Sigmoid colon (tissue), 7 donors: ENCODE measurements at places on chromosomes 16 and 17.
A peak's percentile ranks its signal among the peaks of the same experiment; 100 is the strongest.

- DNase-seq, result no peak
These were observed 587.3 kb upstream of the CDH5 start for GRCh38 chr16:65779201-65779600.

DNA sequence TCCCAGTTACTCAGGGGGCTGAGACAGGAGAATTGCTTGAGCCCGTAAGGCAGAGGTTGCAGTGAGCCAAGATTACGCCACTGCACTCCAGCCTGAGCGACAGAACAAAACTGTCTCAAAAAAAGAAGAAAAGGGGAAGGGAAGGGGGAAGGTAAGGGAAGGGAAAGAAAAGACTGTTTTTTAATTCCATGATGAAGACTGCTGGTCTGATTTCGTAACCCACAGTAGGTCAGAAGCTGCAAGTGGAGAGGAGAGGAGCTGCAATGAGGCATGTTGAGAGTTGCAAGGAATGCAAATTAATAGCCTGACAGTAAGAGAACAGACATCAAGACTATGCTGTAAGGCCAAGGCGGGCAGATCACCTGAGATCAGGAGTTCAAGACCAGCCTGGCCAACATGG lies 33.3 kb downstream of the HELZ start:
- no peak for DNase-seq

DNA sequence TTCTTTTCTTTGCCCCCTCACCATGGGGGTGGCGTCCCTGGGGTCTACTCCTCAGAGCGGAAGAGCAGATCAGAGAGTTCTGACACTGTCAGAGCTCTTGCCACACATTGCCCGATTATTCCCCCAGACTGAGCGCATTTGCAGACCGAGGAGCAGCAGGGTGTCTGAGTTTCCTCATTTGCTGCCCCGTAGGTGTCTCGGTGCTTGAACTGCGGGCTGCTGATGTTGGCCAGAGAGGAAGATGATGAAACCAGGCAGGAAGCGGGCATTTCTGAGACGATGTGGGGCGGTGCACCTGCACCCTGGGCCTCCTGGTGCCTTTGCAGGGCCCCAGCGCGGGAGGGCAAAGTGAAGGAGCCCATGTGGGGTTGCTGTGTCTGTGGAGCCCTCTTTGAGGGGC lies 55.2 kb downstream of the ARSG start:
- no peak for DNase-seq

- no peak for DNase-seq
These were observed 46.7 kb downstream of the MAP2K6 start for GRCh38 chr17:69460963-69461922.

DNA sequence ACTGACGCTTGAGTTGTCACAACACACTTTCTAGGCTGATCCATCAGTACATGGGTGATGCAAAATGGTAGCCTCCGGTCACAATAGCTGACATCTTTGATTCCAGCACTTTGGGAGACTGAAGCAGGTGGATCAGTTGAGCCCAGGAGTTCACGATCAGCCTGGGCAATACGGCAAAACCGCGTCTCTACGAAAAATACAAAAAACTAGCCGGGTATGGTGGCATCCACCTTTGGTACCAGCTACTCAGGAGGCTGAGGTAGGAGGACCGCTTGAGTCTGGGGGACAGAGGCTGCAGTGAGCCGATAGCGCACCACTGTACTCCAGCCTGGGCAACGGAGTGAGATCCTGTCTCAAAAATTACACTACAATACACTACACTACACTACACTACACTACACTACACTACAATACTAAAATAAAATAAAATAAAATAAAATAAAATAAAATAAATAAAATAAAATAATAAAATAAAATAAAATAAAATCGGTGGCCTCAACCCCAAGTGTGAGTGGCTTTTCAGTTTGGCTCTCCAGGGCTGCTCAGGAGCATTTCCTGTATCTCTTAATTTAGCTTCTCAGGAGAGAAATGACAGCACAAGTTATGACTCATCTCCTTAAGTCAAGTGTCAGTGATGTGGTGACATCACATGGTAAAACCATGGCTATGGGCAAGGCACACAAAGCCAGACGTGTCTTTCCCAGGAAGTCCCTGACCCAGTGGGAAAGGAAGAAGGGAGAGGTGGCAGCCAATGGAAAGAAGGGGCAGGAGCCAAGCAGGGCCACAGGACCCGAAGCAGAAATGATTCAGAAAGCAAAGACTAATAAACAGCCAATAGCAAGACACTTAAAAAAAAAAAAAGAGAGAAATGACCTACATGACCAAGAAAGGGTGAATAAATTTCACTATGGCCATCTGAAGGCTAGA lies 75.3 kb upstream of the TBC1D3K start:
- no peak for DNase-seq

DNA sequence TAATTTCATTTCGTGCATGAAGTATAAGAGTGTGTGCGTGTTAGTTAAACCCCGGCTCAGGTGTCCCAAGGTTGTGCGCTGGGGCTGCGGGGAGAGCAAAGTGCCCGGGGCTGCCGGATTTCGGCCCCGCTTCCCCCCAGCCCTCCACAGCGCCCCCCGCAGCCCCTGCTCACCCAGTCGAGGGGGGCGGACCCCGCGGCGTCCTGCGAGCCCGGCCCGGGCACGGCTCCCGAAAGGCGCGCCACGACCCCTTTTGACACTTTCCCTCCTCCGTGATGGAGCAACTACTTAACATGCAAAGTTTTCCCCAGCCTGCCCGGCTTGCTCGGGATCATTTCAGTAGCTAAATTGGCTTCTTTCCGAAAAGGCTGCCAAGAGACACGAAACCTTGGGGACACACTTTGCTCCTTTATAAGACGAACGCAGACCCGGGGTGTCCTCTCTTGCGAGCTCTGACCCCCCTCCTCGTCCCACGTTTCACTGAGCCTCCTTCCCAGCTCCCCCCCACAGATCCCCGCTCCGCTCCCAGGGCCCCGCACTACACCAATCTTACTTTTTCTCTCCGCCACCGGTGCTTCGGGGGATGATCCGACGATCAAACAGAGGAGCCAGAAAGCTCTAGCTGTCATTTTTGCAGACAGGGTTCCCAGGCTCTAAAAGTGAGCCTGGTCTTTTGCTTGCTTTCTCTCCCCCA lies 552 bp downstream of the C17orf58 start:
- peak; percentile 72 for DNase-seq
